ENCODE measurements at places on chromosomes 7 and 10.
A peak's percentile ranks its signal among the peaks of the same experiment; 100 is the strongest.

DNA sequence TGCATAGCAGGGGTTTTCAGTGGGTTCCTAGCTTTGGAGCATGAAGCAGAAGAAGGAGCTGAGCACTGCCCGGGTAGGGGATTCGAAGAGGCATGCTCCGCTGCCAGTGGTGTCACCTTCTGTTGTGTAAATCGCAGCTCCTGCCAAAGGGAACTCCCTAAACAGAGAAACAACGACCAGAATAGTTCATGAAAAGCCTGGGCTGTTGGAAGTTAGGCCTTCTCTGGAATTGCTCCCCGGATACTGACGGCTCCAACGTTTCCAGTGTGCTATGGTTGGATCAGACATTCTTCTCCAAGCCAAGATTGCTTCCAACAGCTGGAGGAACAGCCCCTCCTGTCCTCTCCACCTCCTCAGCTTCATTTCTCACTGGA, 546.0 kb upstream of the FZD8 start:
- no peak for DNase-seq

- DNase-seq, result no peak
Measured at GRCh38 chr7:123979876-123980275, 53.0 kb downstream of the TMEM229A start.

- no peak for DNase-seq
Measured at GRCh38 chr10:117554241-117554814, 11.8 kb downstream of the EMX2 start.

- DNase-seq, result no peak
Measured at GRCh38 chr10:100993986-100994708, 5.5 kb upstream of the LZTS2 start.

DNA sequence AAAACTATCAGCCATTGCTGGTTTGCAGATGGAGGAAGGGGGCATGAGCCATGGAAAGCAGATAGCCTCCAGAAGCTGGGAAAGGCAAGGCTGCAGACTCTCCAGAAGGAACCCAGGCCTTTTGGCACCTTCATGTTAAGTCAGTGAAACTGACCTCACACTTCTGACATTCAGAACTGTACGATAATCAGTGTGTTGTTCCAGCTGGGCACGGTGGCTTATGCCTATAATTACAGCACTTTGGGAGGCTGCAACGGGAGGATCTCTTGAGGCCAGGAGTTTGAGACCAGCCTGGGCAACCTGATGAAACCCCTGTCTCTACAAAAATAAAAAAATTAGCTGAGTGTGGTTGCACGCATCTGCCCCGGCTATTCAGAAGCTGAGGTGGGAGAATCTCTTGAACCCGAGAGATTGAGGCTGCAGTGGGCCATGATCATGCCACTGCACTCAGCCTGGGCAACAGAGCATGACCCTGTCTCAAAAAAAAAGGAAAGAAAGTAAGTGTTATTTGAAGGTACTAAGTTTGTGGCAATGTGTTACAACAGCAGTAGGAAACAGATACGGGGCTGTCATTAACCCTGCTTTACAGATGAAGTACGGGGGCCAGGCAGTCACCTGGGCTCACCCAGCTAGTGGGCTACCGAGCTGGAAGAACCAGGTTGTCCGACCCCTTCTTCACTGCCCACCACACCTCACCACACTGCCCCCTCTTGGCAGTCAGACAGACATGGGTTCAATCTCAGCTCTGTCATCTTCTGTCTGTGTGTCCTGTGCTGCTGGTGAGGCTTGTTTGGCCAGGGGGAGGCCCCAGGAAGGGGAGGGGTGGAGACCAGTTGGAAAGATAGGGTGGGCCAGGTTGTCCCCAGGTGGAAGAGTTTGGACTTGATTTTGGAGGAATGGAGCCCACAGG, 18.3 kb downstream of the CHST3 start:
- no peak for DNase-seq

GRCh38 chr7:110733221-110733620, 357.7 kb upstream of the LRRN3 start:
- DNase-seq, result no peak

DNA sequence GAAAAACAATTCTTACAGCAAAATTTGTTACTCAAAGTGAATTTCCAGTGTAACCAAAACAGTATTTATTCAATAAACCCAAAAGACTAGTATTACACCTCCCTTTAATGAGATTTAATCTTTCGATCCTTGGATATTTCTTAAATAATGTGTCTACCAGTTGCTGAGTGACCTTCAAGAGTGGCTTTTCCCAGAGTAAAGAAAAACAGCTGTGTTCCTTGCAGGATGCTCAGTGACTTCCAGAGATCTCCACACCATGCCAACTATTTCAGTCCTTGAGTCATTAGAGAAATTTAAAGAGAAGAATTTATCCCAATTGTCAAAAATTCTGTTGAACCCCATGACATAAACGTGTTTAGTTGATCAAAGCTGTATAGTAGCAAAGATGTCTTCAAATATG, 44.0 kb downstream of the IMMP2L start:
- DNase-seq, result no peak

DNA sequence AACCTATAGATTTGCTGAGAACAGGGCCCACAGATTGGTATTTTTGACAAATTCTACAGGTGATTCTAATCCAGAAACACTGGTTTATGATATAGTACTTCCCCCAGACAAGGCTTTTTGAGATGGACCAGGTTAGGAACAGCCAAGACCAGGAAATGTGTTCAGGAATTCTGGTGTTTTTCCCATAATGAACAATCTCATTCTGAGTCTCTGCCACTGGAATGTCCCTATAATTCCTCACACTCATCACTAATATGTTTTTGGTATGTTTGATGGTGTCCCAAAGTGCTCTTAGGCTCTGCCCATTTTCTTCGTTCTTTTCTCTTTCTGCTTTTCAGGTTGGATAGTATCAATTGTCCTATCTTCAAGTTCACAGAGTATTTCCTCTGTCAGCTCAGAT, 107.2 kb upstream of the IGFBP3 start:
- no peak for DNase-seq

- DNase-seq, result no peak
Measured at GRCh38 chr7:138246428-138246827, 170.2 kb downstream of the AKR1D1 start.

GRCh38 chr7:7969306-7970236, 975 bp downstream of the GLCCI1 start:
- peak; percentile 48 for DNase-seq

- DNase-seq, result no peak
Measured at GRCh38 chr7:45592230-45592991, 18.2 kb downstream of the ADCY1 start.

- no peak for DNase-seq
Measured at GRCh38 chr10:52965509-52965908, 192.9 kb upstream of the MBL2 start.

DNA sequence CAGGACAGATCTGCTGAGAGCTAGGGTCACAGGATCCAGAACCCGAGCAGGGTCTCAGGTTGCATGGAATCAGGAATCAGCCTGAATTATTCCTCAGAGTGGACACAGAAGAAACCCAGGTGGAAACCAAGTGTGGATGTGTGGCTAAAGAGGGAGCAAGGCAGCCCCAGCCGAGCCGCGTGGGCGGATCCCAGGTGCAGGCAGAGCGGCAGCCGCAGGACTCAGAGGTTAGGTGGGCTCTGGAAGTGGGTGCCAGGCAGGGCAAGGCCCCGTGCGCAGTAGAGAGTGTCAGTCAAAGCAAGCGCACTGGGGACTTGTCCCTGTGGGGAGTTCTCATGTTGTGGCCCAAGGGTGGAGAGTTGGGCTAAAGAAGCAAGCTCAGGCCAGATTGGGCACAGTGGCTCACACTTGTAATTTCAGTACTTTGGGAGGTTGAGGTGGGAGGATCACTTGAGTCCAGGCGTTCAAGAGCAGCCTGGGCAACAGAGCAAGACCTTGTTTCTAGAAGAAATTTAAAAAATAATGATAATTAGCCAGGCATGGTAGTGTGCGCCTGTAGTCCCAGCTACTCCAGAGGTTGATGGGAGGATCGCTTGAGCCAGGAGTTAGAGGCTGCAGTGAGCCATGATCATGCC, 125.9 kb downstream of the CUL2 start:
- no peak for DNase-seq

DNA sequence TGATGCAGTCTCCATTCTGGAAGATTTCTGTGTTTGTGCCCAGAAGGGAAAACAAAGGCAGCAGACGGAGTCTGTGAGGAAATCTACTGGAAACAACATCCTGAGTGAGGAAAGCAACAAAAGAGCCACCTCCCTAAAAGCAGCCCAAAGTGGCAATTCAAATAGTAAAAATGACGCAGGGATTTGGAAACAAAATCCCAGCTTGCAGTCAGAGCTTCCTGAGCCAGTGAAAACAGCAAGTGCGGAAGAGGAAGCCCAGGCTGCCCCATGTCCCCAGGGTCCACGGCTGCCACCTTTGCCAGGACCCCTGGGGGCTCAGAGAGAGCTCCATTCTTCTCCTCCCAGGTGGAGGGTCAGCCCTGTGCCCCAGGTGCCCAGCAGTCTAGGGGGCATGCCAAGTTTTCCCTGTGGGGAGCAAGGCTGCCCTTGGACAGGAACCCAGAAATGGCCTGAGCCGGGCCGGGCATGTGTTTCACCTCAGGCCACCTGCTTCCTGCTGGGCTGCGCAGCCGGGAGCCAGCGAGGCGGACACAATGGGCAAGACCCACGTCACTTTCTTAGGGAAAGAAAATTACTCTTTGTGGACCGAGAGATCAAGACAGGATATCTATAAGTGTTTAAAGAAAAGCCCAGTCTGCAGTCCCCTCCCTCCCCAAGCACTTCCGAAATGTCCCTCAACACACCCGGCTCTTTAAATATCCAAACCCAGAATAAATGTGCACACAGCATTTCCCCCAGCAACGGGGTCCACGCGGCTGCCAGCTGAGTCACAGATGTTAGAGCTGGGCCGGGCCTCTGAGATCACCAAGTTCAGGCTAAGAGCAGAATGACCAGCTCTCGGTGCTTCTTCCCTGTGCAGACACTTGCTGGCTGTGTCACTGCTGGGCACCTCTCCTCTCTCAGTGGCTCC, 231.1 kb downstream of the ARHGAP12 start:
- no peak for DNase-seq

DNA sequence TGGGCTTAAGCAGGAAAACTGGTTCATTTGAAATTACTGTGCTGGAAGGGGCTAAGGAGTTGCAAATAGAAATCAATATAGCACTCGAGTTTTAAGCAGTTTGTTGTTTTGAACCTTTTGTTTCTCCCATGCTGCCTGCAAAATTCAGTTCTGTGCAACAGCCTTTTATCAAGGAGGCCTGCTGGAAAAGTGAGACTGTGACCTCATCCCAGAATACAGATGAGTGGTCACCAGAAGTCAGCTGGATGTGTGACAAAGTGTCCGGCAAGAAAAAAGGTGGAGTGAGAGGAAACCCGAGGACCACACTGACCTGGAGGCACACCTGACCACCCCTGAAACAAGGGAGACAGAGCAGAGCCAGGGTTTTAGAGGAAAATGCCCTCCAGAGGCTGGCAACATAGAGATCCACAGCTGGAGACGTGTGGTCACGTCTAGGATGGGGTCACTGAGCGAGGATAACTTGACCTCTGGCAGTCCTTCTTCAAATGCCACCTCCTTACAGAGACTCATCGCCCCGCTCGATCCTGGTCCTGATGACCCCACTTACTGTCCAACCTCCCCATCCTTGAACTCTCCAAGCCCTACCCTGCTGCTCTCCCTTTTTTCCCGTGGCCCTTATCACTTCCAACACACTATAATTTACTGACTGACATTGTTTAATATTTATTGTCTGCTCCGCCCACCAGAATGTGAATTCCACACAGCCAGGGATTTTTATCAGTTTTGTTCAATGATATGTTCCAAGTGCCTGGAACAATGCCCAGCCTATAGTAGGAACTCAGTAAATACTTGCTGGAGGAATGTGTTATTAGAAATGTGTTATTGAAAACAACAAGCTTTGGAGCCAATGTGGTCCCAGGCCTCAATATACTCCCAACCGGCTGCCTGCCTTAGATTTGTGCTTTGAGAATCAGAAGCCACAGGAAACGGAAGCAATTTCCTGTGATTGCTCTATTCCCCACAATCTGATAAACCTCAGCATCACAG, 243.8 kb downstream of the GLI3 start:
- DNase-seq, result no peak

DNA sequence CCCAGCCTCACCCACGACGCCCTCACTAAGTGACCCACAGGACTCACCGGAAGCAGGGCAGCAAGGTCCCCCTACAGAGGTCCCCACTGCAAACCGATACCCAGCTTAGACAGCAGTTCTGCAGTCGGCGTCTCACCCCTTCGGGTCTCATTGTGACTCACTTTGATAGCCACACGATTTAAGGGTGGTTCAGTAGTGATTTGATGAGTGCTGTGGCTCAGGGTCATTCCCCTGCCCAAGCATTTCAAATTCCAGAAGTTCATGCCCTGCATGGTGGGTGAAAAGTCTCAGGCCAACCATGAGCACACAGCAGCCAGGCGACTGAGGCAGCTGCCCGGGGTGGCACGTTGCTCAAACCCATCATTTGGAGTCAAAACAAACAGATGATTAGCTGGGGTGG, 93.2 kb downstream of the EGFR start:
- no peak for DNase-seq

GRCh38 chr10:82922755-82923154, 1047.8 kb downstream of the NRG3 start:
- no peak for DNase-seq

DNA sequence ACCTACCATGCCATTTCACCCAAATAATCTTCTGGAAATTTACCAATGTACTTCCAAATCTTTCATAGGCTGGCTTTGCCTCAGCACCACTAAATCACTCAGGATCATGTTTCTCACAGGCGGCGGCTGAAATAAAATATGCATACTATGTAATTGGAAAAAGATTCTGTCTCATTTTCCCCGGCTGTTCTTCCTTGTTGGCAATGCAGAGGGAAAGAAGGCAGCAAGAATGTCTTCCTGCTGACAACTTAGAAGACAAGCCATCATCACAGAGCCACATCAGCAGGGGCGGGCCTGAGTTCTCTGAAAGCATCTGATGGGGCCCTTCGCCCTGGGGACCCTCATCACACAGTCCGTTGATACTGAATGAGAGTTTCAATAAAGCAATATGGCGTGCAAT, 39.2 kb upstream of the COL1A2 start:
- DNase-seq, result no peak

- peak; percentile 32 for DNase-seq
Measured at GRCh38 chr10:44857363-44858016, 53.6 kb upstream of the TMEM72 start.

- no peak for DNase-seq
Measured at GRCh38 chr10:130388746-130389145, 252.6 kb downstream of the GLRX3 start.

GRCh38 chr10:28668363-28669226, 8.7 kb upstream of the BAMBI start:
- peak; percentile 42 for DNase-seq

DNA sequence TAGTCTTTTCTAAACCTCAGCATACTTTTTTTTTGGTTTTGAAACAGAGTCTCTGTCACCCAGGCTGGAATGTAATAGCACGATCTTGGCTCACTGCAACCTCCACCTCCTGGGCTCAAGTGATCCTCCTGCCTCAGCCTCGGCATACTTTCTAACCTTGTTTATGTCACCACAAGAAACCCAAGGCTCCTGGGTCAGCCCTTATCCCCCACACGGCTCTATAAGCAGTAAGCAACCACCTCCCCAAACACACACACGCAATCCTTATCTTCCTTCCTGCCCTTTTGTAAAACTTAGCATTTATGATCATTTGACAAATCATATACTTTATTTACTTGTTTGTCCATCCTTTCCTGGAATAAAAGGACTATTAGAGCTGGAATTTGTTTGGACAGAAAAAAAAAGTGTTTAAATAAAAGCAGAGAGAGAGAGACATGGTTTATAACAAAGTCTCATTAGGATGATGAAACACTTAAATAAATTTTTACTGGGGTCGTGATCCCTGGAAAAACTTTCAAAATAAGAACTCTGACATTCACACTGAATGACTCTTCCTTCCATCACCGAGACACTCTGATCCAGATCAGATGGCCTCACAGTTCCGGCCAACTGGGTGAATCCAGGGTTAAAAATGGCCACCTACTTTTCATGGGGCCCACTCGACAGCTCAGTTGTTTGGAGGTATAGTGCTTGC, 72.7 kb upstream of the PIK3CG start:
- no peak for DNase-seq

All from memory B cell (primary cell).